Posterior cingulate gyrus (tissue), 11 donors: ENCODE measurements at places on chromosomes 5 and 9.

- DNase-seq, result peak; percentile 49
These were observed 11.5 kb downstream of the SARDH start for GRCh38 chr9:133726401-133727276.

DNA sequence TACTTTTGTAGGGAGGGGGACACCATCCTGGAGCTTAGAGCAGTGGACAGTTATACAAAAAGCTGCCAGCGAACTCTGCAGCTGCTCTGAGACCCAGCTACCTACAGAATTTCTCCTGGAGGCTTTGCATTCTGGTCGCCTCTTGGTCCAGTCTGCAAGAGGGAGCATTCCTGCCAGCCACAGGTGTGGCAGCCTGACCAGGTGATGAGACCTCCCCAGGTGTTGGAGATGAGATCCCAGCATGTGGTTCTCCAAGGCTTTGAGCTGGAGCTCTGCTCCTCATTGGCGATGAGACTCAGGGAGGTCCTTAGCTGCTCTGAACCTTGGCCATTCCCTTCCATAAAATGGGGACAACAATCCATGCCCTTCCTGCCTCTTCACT, 69.3 kb downstream of the RGS3 start:
- DNase-seq, result no peak

DNA sequence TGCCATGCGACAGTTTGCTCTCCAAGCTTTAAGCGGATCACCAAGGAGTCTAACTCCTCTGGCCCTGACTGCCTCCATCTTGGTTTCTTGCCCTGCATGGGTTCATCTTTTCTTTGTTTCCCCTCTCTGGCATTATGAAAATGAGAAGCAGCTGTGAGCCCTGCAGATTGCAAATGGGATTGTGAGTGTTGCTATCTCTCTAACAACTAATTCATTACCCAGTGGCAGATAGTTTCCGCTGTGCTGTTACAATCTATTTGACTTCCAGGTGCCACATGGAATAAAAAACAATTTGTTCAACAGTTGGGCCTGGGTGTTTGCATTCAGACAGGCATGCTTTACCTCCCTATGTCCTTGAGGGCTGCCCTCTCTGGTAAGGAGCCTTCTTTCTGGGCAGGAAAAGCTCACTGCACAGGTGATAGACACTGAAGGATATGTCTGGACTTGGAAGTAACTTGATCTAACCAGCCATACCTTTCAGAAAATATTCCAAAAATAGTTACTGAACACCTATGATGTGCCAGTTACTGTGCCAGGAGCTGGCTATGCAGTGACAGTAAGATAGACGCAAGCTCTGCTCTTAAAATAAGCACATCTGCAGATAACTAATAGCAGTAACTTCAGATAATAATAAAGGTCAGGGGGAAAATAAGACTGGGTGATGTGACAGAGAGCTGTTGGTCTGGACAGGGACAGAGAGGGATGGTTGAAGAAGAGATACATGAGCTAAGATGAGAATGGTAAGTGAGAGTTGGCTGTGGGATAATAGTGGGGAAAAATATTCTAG, 40.1 kb downstream of the GRIA1 start:
- DNase-seq, result no peak

DNA sequence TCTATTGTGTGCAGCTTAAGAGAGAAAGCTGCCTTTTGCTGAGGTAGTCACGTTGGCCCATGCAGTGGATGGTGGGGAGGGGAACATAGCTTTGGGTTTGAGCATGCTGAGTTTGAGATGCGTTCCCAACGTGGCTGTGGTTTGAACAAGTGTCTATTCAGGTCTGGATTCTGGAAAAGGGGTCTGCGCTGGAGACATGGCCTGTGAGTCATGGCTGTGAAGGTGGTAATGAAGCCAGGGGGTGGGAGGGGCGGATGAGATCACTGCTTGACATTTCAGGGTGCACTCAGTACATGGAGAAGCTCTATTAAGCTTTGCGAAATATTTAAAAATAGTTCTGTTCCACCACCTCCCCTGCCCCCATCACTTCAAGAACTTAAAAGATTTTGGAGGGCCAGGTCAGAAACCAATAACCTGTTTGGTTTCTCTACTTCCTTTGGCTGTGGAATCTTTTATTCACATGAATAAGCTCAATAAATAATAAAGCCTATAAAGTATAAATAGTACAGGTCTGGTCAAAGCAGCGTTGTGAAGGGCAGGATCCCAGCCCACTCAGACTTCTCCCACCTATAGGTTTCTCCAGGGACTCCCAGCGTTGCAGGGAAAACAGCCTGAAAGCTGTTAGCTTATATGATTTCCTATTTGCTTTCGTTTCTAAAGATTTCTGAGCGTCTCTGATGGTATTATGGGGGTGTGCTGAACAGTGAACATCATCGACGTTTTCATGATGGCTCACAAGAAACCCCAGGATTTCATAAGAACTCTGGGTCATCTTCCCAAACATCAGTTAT, 189.9 kb downstream of the NSG2 start:
- no peak for DNase-seq

GRCh38 chr5:124446120-124446519, 300.3 kb downstream of the ZNF608 start:
- DNase-seq, result no peak

DNA sequence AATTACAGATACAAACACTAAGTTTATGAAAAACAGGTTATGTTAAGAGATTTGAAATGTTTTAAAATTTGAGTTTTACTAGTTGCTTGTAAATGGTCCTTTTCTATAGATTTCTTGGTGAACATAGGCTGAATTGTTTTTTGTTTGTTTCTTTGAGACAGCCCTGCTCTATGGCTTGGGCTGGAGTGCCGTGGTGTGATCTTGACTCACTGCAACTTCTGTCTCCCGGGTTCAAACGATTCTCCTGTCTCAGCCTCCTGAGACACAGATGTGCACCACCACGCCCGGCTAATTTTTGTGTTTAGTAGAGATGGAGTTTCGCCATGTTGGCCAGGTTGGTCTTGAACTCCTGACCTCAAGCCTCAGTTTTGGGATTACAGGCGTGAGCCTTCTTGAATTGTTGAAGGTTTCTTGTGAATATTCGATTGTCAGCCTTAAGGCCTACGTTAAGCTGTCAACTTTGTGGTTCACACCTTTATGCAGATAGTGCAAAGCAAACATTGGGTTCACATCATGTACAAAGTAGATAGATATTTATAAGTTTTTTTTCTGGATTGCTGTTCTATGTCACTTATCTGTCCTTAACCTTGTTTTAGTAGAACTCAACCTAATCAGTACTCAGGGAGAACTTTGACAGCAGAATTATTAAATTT, 26.2 kb downstream of the UHRF2 start:
- DNase-seq, result no peak
